ENCODE measurements at places on chromosomes 3 and 15. TPM values are rescaled to one million over a fixed set of nuclear protein-coding genes. Genes with fewer than 3 reads are reported as not detected.
A peak's percentile ranks its signal among the peaks of the same experiment; 100 is the strongest.

Gene LSM3
- total RNA-seq: 9.1 TPM

Gene ACOX2
- total RNA-seq: 17.0 TPM

Gene TIMP4
- total RNA-seq: 3.8 TPM

Gene CLPX
- total RNA-seq: 49.2 TPM

Gene TTC23
- total RNA-seq: 16.0 TPM

Gene GAP43
- 2.1 TPM for total RNA-seq

Gene NOX5
- total RNA-seq: 0.12 TPM

Gene ROPN1
- total RNA-seq: 3.2 TPM

Gene CNTN3
- total RNA-seq: 7.6 TPM

DNA sequence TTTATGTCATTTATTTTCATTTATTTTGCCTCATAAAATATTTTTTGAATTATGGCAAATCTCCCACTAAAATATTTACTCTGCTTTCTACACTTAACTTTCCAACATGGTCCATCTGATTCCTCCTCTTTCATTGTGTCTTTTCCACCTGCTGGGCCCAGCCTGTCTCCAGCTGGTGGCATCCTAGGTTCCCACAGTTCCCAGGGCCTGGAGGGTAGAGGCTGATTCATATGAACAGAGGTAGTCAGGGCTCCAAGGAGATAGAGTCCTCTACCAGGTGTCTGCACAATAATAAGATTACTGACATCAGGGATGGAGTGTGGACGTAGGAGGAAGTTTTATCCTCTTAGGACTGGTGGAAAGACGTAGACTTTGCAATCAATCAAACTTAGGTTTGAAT is 14.3 kb downstream of the ZBTB38 start:
- DNase-seq: no peak

GRCh38 chr3:66179793-66180192 is 41.0 kb upstream of the SLC25A26 start:
- DNase-seq: no peak

DNA sequence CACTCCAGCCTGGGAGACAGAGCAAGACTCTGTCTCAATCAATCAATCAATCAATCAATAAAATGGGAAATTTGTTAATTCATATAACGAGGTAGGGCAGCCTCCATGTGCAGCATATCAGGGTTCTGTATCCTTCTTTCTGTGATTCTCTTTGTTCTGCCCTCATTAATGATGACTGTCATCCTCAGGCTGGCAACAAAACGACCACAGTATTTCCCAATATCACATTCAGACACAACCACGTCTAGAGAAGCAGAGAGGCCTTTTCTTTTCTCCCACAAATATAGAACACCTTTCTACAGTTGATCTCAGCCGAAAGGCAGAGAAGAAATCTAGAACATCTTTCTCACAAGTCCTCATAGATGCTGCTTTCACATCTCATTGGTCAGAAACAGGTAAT is 11.2 kb downstream of the CEP19 start:
- DNase-seq: no peak

DNA sequence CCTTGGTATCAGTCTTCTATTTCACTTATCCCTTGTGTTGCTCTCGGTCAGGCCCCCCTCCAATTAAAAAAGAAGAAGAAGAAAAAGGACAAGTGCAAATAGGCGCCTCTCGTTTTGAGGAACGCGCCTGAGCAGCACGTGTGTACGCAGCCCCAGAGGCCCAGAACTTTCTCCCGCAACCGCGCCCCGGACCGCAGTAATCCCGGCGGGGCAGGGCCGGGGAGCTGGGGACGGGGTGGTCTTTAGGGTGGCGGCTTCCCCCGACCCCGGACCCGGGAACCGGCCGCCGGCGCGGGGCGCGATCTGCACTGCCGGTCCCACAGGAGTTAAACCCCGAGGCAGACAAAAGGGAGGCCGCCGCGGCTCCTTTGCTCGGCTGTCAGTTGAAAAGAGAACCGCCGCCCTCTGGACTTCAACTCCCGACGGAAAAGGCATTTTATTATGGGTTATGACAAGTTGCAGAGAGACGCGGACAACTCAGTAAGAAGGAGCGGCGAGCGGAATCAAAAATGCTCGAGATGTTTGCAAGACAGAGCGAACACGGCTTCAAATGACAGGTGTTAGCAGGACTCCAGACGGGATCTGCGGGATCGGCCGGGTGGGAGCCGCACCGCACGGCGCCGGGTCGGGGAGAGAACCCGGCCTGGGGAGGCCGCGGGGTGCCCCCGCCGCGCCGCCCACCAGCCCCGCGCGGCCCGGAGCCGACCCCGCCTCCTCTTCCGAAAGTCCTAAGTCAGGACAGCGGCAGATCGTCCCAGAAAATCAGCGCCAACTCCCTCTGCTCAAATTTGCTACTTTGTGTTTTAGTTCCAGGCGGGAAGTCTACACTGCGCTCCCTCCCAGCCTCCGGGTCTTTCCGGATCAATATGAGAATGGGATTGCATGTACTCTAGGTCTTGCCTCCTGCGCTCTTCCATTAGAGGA is 79.0 kb downstream of the NR2F2 start:
- no peak for DNase-seq

DNA sequence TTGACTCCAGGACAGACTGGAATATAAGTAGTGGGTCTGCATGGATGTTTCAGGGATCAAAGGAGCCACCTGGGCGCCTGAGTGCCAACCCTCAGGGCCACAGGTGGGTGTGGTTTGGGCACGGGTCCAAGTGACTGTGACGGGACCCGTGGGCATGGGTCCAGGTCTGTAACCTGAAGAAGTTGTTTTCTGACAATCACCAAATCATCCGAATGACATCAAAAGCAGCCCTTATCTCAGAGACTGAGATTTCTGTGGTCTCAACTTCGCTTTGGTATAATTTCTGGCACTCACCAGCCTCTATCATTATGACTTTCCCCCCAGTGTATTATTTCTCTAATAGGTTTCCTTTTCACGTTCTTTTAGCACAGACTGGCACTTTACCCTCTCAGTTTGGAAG is 24.4 kb downstream of the RLBP1 start:
- peak; percentile 25 for DNase-seq

DNA sequence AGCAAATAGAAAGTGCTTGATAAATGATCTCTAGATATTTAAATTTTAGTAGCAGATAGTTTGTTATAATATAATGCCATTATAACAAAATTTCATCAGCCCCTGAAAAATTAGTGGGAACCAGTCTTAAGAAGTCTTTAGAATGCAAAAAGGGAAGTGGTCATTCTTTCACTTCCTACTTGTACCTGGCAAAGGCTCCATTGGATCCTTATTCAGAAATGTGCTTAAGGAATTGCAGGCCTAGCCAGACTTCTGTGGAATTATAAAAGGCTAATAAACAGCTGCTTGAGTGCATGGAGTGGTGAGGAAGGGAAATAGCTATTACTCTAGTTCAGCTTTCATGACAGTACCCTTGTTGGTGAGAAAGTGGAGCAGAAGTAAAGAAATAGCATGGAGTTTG is 24.2 kb downstream of the PPM1L start:
- no peak for DNase-seq

- DNase-seq: no peak
Observed at GRCh38 chr3:124686028-124686670, 44.1 kb upstream of the UMPS start.

GRCh38 chr15:29337156-29337959 is 67.7 kb upstream of the NSMCE3 start:
- no peak for DNase-seq

DNA sequence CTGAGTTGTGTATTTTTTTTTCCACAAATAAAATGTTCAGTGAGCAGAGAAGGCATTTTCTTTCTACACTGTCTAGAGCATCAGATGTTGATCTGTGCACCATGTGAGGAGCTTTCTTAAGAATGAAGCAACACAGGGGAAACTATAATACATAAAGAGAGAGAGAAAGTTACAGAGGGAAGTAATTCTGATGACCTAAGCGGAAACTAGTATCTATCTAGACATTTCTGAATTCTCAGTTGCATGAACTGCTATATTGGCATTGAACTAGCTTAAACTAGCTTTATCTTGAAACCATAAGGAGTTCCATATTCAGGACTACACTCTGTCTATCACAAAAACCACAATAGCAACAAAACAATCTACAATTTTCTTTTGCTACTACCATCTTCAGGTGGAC is 822.4 kb downstream of the VGLL3 start:
- DNase-seq: no peak

GRCh38 chr3:172127929-172128580 is 88.7 kb downstream of the FNDC3B start:
- no peak for DNase-seq

- no peak for DNase-seq
Observed at GRCh38 chr15:68552773-68553172, 26.0 kb upstream of the CORO2B start.

DNA sequence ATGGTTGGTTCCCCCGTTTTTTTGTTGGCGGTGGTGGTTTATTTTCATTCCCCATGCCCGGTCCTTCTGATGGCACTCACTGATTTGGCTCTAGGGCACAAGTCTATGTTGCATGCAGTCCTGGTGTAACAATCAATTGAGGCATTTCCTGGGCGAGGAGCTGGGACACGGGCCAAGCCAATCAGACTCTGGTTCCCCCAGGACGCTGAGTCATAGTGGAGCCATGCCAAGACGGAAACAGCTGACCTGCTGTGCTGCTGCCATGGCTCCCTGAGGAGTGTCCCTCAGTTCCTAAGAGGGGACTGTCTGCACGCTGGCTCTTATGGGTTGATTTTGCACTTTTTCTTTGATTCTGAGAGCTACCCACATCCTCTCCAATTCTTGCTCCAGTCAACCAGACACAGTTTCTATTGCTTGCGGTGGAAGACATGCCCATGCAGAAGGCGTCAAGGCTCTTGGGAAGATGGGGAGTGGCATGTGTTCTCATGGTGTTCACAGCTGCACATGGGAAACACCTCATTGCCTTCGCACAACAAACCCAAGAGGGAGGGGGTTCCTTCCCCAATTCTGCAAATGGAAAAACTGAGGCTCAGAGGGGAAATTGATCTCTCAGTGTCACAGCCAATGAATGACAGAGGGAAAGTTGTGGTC is 28.3 kb upstream of the ALDH1L1 start:
- DNase-seq: peak; percentile 94

DNA sequence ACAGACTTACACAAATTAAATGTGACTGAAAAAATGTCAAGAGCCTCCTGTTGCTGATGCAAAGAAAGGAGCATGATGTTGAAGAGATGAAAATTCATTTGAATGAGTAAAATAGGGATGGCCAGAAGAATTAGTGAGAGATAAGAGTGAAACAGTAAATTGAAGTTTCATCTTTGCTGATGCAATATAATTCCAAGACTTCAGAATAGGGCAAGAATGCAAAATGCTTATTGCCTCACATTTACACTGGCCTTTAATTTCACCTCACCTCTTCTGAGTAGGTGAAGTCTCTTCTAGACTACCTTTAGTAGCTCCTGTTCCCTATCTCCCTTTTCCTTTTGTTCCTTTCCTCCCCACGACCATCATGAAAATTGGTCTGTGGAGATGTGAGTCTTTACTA is 15.3 kb upstream of the MAPK6 start:
- no peak for DNase-seq

- no peak for DNase-seq
Observed at GRCh38 chr3:120244834-120245225, 40.2 kb downstream of the GPR156 start.

DNA sequence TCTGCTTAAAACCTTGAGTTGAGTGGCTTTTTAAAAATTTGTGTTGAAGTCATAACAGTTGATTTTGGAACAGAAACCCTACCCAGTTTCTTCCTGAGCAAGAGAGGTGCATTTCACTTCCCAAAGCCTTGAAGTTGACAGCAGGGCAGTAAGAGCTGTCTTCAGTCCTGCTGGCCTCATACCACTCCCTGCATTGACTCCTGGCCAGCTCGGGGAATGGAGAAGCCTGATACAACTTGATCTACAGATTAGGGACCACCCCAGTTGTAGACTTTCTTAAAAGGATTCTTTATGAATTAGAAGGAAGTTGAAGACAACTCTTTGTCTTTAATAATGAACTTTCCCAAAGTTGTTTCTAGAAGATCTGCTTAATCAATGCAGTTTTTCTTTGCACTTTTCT is 90.6 kb upstream of the FLNB start:
- no peak for DNase-seq

- no peak for DNase-seq
Observed at GRCh38 chr15:55513152-55513551, 5.1 kb upstream of the DNAAF4 start.

DNA sequence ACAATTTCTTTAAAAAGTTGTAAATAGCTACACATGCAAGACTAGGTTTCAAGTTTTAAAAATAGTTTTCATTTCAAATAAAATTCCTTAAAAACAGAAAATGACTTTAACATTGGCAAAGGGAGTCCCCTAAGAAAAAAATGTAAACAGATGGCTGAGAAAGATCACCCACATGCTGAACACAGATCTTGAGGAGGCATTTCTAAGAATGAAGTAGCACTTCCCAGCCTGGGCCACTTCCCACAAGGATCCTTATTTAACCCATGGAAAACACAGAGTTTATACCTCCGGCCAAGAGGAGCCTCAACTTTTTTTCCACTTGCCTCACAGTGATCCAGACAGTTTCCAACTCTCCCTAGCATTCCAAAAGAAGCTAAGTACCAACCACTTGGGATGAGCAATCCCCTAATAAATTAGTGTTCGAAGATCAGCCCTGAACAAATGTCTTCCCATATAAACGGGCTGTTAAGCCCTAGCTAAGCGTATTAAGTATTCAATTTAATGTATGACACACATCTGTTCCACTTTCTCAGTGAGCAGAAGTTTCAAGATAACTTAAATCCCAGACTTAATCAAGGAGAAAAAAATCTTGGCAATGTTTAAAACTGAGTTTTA is 61.4 kb downstream of the GADL1 start:
- no peak for DNase-seq

DNA sequence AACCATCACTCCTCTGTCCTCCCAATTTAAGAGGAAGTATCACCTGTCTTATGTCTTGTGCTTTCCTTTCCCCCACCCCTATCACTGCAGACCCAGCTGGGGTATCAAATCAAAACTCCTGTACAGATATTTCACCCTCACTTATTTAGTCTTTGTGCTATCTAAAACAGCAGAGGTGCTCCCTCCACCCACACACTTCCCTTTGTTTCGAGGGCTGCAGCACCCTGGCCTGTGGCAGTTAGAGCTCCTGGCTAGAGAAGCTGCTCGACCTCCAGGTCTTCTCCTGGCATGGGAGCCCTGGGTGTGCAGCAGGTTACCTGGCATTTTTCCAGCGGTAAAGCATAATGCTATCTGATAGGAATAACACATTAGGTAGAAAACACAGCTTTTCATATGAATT is 181.4 kb upstream of the BCL6 start:
- no peak for DNase-seq

DNA sequence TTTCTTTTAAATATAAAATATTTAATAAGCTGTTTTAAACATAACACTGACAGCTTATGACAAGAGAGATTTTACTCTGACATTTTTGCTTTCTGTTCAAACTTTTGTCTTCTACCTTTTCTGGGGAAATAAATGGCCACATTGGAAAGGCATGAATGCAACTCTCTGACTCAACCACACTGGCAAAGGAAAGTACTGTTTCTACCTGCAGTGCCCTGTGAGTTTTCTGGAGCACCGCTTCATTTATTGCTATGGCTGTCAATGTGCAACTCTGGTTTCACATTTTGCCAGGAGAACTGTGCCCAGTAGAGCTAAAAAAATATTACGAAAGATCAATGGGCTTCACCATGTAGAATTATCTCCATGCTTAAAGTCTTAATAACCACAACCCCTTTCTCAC is 15.1 kb downstream of the PDZRN3 start:
- no peak for DNase-seq

- DNase-seq: no peak
Observed at GRCh38 chr3:127320529-127321121, 32.8 kb upstream of the PRR20G start.
